Thymus (tissue), 14 donors: ENCODE measurements at places on chromosomes 3 and 15. TPM values are rescaled to one million over a fixed set of nuclear protein-coding genes. Genes with fewer than 3 reads are reported as not detected.

DNA sequence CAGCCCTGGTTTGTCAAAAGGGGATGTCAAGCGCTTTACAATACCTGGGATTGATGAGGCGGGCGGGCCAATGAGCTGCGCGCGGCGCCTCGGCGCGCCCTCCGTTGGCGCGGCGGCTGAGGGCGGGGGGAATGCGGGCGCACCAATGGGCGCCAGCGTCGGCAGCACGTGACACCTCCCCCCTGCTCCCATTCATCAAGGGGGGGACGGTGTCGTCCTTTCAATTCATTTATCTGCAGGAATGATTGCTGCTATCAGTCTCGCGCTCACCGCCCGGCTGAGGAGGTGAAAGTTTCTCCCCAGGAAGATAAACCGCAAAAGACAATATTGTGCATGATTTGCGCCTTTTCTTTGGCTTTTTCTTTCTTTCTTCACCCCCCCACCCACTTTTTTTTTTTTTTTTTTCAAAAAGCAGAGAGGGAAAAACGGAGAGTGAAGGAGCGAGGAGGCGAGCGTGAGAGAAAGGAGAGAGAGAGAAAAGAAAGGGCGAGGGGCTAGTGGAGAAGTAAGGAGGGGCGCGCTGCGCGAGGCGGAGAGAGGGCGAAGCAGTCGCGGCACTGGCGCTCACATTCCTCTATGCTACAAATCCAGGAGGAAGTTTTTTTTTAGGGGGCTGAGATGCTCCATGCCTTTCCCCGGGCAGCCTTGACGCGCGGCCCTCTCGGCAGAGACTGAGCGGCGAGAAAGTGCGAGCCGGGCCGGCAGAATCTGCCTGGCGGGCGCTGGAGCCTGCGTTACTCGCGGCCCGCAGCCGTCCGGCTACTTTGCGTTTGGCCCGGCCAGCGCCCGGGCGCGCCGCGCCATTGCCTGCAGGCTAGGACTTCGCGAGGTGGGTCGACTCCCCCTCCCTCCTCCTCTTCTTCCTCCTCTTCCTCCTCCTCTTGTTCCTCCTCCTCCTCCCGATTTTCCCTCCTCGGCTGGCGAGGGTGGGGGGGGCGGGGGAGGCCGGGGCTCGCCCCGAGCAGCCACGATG lies at the start of gene ZIC1:
Gene ZIC1, plus strand, starts transcription at position 223 of the 973 bp plus-strand sequence. Its CDS starts 748 bp downstream, at position 971.
- H3K4me1 ChIP-seq: peaks cover 17% of the 10 kb centered on the region
- H3K36me3 ChIP-seq: no peaks in the 10 kb centered on the region
- no peak for DNase-seq
- H3K27me3 ChIP-seq: peaks cover 94% of the 10 kb centered on the region
- H3K27ac ChIP-seq: no peak within 1 kb of the TSS

- no peaks in the 10 kb centered on the region for H3K27me3 ChIP-seq
- no peaks in the 10 kb centered on the region for H3K36me3 ChIP-seq
- no peaks in the 10 kb centered on the region for H3K4me1 ChIP-seq
- no peak overlapping the region for H3K4me3 ChIP-seq
These were observed 55.1 kb upstream of the FILIP1L start for GRCh38 chr3:100169201-100169920.

DNA sequence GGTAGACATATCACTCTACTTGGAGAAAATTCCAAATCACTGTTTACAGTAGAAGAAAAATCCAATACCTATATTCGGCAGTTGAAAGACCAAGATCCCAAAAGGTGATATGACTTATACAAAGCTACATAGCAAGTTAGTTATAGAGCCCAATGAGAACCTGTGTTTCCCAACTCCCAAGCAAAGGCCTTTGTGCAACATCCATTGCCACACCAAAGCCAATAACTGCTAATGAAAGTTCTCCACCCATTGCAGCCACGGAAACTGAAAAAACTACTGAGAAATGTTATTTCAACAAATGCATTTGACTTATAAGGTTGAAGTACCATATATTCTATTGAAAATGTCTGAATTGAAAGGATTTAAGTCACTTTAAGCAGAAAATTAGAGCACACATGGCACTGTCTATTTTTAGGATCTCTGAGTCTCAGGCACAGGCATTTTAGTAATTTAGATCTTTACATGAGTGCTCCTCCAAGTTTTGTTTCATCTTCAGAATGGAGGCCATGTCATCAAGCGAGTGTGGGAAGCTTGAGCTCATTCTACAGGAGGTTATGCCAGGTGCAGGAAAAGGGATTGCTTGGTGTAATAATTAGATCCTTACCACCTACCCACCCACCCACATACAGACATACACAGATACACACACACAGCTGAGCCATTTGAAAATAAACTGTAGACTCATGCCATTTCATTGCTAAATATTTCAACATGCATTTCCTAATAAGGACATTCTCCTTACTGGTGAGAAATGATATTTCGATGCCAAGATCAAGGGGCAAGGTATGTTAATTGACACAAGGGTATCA lies 19.7 kb upstream of the ANO10 start:
- no peak overlapping the region for H3K4me3 ChIP-seq
- no peaks in the 10 kb centered on the region for H3K27me3 ChIP-seq

DNA sequence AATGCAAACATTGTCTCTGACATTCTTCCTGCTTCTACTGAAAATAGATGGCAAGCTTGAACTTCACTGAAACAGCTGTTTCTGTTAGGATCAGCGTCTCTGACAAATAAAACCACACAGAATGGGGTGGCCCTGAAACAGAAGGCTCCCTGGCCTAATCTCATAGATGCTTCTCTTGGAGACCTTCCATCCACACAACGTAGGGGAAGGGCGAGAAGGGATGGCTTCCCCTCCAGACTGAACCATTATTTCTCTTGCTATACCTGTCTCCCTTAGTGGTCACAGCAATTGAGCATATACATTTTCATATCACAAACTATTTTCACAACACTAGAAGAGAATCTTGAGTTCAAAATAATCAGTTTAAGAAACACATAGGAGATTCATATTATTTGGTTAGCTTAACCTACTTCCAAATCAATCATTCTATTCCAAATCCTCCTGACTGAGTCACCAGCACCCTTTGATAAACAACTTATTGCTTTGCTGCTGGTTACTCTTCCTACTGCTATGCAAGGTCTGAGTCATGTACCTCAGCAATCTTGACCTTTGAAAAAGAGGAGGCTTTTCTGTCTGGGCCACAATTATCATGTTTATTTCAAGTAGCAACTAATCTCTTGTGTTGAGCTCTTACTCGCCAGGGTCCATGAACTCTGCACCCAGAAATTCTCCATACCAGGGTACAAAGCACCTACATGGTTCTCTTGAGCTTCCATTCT lies 45.5 kb downstream of the CBLB start:
- DNase-seq: no peak
- no peaks in the 10 kb centered on the region for H3K36me3 ChIP-seq
- no peak overlapping the region for H3K27ac ChIP-seq
- no peak overlapping the region for H3K4me3 ChIP-seq
- no peaks in the 10 kb centered on the region for H3K4me1 ChIP-seq

GRCh38 chr3:187044867-187045552 lies 94.3 kb downstream of the RPL39L start:
- H3K36me3 ChIP-seq: peaks cover 50% of the 10 kb centered on the region
- no peak overlapping the region for H3K27ac ChIP-seq
- H3K4me3 ChIP-seq: no peak overlapping the region
- H3K4me1 ChIP-seq: peaks cover 10% of the 10 kb centered on the region
- DNase-seq: no peak

DNA sequence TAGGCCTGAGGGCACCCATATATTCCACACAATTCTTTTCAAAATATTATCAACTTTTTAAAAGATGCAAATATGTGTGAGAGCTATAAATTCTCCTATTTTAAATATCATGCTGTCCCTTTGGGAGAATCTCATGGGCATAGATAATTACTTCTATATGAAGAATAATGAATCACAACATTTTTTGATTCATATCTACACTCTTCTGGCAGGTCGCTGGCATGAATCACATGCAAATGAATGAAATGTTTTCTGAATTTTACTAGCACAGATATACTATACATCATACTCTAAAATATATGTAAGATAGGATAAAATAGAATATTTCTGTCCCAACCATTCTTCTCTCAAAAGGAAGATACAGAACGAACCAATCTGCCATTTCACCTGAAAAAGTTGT lies 277.7 kb upstream of the KCNH8 start:
- no peaks in the 10 kb centered on the region for H3K27me3 ChIP-seq
- H3K36me3 ChIP-seq: peaks cover 6% of the 10 kb centered on the region
- no peak overlapping the region for H3K4me3 ChIP-seq
- H3K27ac ChIP-seq: no peak overlapping the region
- H3K4me1 ChIP-seq: no peaks in the 10 kb centered on the region

- no peak overlapping the region for H3K27ac ChIP-seq
- H3K36me3 ChIP-seq: no peaks in the 10 kb centered on the region
- no peak for DNase-seq
- H3K4me3 ChIP-seq: no peak overlapping the region
- no peaks in the 10 kb centered on the region for H3K27me3 ChIP-seq
These were observed 24.5 kb downstream of the ANXA2 start for GRCh38 chr15:60373327-60373726.

GRCh38 chr3:66441692-66442091 lies 59.1 kb downstream of the LRIG1 start:
- H3K27me3 ChIP-seq: no peaks in the 10 kb centered on the region
- H3K36me3 ChIP-seq: no peaks in the 10 kb centered on the region
- no peak overlapping the region for H3K4me3 ChIP-seq
- no peak for DNase-seq
- H3K4me1 ChIP-seq: peaks cover 6% of the 10 kb centered on the region

GRCh38 chr3:173892547-173892946 lies 495.0 kb downstream of the NLGN1 start:
- DNase-seq: no peak
- H3K27me3 ChIP-seq: no peaks in the 10 kb centered on the region
- no peak overlapping the region for H3K4me3 ChIP-seq
- H3K4me1 ChIP-seq: no peaks in the 10 kb centered on the region

DNA sequence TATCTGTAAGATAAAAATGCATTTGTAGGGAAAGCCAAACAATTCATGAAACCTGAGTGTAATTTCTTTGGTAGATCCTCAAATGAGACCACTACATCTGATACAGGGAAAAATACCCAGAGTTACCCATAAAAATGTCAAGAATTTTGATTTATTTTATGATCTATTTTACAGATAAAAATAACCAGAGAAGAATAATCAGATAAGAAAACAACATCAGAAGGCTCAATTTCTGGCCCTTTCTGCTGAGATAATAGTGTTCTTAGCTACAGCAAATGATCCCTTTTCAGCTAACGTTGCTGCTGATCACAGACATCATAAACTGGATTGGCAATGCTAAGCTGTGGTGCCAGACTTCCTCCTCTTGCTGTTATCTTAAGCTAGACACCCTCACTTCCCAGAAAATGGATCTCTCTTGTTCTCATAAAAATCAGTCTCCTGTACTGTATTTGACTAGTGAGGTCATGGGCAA lies 21.3 kb upstream of the TMEM108 start:
- H3K27me3 ChIP-seq: no peaks in the 10 kb centered on the region
- DNase-seq: no peak
- H3K4me1 ChIP-seq: no peaks in the 10 kb centered on the region
- no peak overlapping the region for H3K27ac ChIP-seq

GRCh38 chr3:9933561-9934234 lies at the start of gene CRELD1:
CRELD1 (plus strand) TSS chr3:9933834; CDS start chr3:9934439, 605 bp downstream.
- peak within 1 kb of the TSS; percentile 98 for H3K27ac ChIP-seq
- DNase-seq: peak; percentile 92
- no peaks in the 10 kb centered on the region for H3K27me3 ChIP-seq
- peak within 1 kb of the TSS; percentile 74 for H3K4me3 ChIP-seq
- peaks cover 11% of the 10 kb centered on the region for H3K4me1 ChIP-seq

GRCh38 chr15:31483053-31483985 lies 156.7 kb downstream of the KLF13 start:
- H3K4me3 ChIP-seq: peak overlapping the region; percentile 62
- H3K27me3 ChIP-seq: peaks cover 27% of the 10 kb centered on the region
- no peak overlapping the region for H3K27ac ChIP-seq
- peaks cover 50% of the 10 kb centered on the region for H3K4me1 ChIP-seq

- H3K27me3 ChIP-seq: peaks cover 7% of the 10 kb centered on the region
- no peak overlapping the region for H3K4me3 ChIP-seq
- H3K4me1 ChIP-seq: no peaks in the 10 kb centered on the region
- DNase-seq: no peak
- H3K36me3 ChIP-seq: no peaks in the 10 kb centered on the region
These were observed 37.7 kb upstream of the SLC41A3 start for GRCh38 chr3:126121632-126122031.

The PATL2 gene
- total RNA-seq: 2.2 TPM

The CHRM5 gene
- not detected for total RNA-seq

The HCLS1 gene
- total RNA-seq: 128 TPM

The BTD gene
- 7.0 TPM for total RNA-seq

The IRAK2 gene
- total RNA-seq: 3.9 TPM

The SLC30A4 gene
- total RNA-seq: 1.2 TPM
